ENCODE measurements at places on chromosomes 2 and 18.

- no peak for DNase-seq
Observed at GRCh38 chr2:38702413-38702812, 36.5 kb downstream of the GALM start.

DNA sequence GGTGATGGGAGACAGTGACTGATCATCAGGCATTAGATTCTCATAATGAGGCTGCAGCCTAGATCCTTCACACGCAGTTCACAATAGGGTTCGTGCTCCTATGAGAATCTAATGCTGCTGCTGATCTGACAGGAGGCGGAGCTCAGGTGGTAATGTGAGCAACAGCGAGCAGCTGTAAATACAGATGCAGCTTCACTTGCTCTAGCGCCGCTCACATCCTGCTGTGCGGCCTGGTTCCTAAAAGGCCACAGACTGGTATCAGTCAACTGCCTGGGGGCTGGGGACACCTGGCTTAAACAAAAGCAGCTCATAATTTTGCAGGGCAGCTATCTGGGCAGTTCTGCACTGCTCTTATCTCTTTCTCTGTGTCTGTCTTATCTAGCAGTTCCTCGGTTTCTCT, 20.4 kb upstream of the CD226 start:
- no peak for DNase-seq

DNA sequence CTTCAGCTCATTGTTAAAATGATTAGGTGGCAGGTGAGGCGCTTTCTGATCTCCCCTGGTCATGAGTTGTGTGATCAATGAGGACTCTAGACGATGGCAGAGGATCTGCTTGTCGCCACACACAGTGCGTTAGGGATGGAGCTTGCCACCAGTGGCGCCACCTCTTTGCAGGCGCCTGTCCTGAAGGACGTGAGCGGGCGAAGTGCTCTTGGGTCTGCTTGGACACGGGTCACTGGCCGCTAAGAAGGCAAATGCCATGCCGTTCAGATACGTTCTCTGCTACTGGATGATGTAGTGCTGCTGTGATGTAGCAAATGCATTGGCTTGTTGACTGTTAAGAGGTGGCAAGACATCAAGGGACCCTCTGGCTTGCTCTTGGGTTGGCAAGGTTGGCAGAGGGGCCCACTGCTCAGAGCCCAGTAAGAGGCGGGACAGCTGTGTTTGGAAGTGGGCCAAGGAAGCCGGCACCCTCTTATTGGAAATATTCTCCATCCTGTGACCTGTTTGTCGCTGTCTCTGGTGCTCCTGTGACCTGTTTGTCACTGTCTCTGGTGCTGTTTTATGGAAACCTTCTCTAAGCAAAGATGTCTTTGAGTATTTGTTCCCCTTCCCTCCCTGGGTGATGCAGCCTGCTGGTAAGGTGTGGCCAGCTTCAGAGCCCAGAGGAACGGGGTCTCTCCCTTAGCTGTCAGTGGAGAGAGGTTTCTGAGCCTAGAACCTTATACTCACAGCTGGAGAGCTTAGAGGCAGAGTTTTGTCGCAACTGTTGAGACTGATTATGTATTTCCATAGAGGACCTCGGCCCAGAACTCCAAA, 14.6 kb downstream of the LDLRAD4 start:
- DNase-seq: no peak

- DNase-seq: no peak
Observed at GRCh38 chr2:37617119-37617892, 54.1 kb downstream of the CDC42EP3 start.

DNA sequence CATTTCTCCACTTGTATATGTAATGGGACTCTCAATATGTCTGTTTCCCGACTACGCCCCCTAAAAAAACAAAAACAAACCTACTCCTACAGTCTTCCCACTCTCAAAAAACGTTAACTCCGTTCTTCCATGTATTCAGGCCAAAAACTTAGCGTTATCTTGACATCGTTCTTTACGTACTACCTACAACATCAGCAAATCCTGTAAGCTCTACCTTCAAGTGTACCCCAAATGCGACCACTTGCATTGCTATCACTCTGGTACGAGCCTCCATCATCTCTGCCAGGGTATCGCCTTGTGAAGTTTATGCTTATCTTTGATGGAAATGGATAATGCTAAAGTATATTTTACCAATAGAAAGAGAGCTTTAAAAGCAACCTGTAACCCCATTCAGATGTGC, 479 bp downstream of the GPATCH11 start:
- DNase-seq: no peak

GRCh38 chr2:144084114-144084661, 435.7 kb downstream of the ZEB2 start:
- DNase-seq: no peak

- no peak for DNase-seq
Observed at GRCh38 chr2:88252111-88252510, 82.0 kb downstream of the THNSL2 start.

GRCh38 chr2:76977846-76978727, 544.1 kb downstream of the LRRTM4 start:
- DNase-seq: no peak

DNA sequence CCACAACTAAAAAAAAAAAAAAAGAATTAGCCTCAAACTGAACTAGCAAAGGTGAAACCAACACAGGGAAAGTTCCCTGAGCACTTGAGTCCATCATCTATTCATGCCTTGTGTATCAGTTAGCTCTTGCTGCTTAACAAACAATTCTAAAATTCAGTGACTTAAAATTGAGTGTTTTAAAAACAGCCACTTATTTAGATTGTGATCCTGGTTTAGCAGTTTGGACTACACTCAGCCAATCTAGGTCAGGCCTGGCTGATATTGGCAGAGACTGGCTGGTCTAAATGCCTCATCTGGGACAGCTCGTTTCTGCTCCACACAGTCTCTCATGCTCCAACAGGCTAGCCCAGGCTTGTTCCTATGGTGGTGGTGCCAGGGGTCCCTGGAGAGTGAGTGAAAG, 247.9 kb downstream of the ATAD2B start:
- DNase-seq: no peak

- no peak for DNase-seq
Observed at GRCh38 chr2:17713291-17713690, 40.3 kb downstream of the SMC6 start.

DNA sequence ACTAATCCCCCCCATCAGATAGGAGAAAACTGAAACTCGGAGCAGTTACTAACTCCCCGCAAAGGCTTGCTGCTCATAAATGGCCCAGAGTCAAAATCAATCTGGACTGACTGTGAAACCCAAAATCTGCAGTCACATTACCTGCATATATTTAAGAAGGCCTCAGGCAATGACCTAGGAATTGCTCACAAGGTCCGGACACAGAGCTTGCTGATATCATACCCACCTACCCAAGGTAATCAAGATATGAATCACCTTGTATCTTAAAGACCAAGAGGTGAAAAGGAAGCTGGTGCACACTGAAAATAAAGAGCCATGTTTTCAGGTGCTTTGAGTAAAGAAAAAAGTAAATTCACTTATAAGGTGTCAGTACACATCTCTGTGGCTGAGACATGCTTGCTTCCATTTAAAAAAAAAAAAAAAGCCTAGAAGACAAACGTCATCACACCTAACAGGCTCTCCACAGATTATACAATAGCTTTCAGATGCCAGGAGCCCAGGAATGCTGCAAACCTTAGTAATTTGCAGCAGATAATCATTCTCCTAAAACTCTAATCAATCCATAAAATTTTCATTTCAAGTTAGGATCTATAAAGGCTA, 195.4 kb downstream of the ZEB2 start:
- DNase-seq: no peak

GRCh38 chr2:217186668-217187159, 326.9 kb upstream of the TNP1 start:
- DNase-seq: no peak

DNA sequence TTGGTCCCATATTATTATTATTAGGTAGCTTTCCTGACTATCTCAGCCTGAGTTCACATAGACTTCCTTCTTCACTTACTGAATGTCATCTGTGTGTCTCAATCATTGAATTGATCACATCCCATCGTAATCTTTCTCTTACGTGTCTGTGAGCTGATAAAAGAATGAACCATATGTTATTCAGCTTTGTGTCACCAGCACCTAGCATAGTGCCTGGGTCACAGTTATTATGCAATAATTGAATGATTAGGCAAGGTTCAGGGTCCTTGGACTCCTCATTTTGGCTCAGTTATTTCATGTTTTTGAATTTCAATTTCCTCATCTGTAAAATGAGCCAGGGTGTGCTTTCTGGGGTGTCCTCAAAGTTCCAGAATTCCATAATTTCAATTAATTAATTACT, 107.2 kb downstream of the ZEB2 start:
- DNase-seq: no peak

GRCh38 chr18:6236258-6236657, 178.5 kb downstream of the L3MBTL4 start:
- DNase-seq: no peak

Data from GDM1 (cell line).